ENCODE measurements at places on chromosomes 4 and X.

DNA sequence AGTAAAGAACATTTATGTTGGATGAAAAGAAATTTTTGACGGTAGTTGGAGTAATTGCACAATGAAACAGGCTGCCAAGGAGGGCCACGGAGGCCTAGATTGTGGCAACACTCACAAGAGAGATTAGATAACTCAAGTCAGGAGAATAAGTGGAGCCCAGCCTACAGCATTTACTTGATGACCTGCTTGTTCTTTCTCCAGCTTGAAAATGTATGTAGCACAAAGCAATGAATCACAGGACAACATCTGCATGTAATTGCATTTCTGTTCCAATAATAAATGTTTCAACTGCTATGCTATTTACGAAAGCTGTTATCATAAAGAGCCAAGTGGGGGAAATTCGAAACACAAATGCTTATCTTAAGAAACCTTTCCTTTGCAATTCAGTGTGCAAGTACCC is 221.2 kb upstream of the MID1 start:
- no peak for DNase-seq

DNA sequence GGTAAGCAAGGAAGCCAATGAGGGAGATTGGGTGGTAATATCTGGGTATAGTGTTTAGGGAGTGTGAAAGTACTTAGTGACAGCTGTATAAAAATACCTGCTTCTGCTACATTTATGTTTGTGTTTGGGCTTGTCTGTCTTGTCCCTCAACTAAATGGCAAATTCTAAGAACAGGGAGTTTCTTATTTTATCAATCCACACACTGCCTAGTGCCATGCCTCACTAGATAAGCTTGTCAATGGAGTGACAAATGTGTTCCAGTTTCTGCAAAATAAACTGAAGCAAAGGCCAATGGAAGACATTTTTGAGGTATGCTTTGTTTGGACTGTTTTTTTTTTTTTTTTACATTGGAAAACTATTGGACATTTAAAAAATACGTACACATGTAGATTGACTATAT is 418.0 kb downstream of the SH2D1A start:
- DNase-seq: no peak

DNA sequence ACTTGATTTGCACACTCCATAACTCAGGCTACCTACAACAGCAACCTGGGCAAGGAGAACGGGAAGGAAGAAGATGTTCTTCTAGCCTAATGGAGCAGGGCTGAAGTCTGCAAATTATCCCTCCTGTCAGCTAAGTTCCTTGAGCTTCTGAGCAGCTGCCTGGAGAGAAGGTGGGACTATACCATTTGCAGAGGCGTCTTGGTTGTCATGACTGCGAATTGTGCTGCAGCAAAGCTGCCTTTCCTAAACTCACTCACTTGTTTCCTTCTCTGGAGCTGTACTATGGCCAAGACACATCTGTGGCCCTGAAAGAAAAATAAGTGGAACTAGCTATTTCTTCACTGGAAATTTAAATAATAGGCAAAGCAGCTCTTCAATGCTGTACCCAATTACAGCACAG is 682.4 kb upstream of the GRIA3 start:
- DNase-seq: no peak

GRCh38 chrX:130014770-130015169 is 32.3 kb downstream of the BCORL1 start:
- DNase-seq: no peak

GRCh38 chr4:68416591-68416990 is 30.7 kb upstream of the TMPRSS11E start:
- DNase-seq: no peak

GRCh38 chr4:115259642-115260041 is 146.2 kb upstream of the NDST4 start:
- no peak for DNase-seq

GRCh38 chr4:87527431-87528220 is 1.6 kb downstream of the SPARCL1 start:
- no peak for DNase-seq

- no peak for DNase-seq
Measured at GRCh38 chr4:108244606-108245005, 75.9 kb upstream of the LEF1 start.

DNA sequence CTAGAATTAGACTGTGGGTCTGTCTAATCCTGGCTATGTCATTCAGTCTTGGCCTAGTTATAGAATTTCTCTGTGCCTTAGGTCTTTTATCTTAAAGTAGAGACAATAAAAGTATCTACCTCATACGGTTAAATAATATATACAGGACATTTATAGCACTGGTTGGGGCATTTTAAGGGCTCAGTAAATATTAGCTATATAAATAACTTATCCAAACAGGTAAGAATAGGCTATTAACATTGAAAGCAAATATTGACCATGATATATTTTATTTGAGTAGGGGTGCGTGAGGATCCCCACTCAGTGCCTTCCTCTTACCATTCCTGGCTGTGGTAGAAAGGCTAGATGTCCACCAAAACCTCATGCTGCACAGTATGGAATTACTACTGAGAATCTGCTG is 47.4 kb downstream of the HSD17B13 start:
- DNase-seq: no peak

- no peak for DNase-seq
Measured at GRCh38 chr4:168619266-168619631, 122.4 kb downstream of the PALLD start.

GRCh38 chrX:39238006-39238405 is 436.7 kb downstream of the MID1IP1 start:
- no peak for DNase-seq

- DNase-seq: no peak
Measured at GRCh38 chrX:120739300-120739699, 109.4 kb upstream of the C1GALT1C1 start.

- no peak for DNase-seq
Measured at GRCh38 chr4:15413623-15414019, 14.2 kb upstream of the C1QTNF7 start.

DNA sequence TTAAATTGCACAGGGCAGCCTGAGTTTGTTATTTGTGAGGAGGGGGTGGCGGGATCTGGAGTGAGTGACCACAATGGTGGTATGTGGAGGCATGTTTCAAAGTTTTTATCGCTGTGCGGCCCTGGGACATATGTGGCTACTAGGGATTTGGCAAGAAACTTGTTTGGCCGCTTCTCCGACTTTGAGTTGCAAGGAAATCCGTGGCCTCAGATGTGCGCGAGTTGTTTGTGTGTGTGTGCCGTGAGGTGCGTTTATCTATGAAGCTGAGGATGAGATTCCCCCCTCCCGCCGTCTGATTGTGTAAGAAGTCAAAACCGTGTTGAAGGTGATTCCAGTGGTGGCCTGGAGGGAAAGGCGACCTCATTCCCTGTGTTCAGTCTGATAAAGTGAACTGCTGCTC is 1.4 kb downstream of the JADE3 start:
- no peak for DNase-seq

DNA sequence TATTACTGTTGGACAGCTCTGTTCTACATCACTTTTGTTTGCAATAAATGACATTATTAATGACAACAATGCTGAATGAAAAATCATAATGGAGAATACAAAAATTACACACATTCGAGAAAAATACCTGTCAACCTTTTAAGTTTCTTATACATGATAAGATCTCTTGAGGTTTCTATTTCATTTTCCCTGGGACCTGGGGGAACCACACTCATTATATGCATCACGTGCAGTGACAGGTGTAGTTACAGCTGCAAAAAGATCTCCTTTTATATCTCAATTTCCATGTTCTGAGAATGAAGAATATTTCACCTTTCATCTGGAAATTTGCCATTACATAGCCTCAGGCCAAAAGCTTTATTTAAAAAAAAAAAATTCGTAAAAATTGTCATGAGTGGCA is 1347.0 kb upstream of the AGA start:
- DNase-seq: no peak

- no peak for DNase-seq
Measured at GRCh38 chr4:107153228-107153627, 117.1 kb upstream of the DKK2 start.

DNA sequence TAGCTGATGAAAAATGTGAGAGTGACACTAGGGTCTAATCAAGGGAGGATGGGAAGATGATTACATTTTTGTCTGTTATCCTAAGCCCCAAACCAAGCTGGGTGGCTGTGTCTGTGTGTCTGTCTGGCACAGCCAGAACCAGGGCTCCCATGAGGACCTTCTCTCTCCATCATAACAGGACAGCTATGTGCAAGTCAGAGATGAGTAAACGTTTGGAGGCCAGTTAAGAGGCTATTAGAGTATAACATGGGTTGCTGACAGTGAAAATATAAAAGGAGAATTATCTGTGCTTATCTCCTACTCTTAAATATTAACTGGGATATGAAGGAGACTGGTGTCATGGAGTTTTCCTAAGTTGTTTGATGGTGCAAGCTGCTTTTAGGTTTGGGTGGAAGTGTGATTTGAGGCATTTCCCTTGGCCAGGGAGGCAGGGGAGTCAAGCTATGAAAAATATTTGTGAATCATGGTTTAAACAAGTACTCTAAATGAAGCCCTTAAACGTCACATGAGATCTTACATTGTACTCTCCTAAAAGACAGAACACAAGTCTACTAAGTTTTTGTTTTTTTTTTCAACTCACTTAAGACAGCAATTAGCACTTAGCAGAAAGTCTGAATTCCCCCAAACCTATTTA is 156.2 kb downstream of the ENOX2 start:
- DNase-seq: no peak

DNA sequence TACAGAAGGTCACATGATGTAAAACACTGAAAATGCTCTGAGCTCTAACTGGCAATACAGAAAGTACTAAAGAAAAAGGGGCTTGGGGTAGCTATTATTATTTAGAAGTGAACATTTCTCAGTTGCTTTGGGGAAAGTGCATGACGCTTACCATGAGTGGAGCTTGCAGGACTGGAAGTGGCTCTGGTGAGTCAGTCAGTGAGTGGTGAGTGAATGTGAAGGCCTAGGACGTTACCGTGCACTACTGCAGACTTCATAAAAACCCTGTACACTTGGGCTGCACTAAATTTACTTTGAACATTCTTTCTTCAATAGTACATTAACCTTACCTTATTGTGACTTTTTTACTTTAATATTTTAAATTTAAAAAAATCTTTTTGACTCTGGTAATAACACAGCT is 89.3 kb upstream of the ENPP6 start:
- DNase-seq: no peak

DNA sequence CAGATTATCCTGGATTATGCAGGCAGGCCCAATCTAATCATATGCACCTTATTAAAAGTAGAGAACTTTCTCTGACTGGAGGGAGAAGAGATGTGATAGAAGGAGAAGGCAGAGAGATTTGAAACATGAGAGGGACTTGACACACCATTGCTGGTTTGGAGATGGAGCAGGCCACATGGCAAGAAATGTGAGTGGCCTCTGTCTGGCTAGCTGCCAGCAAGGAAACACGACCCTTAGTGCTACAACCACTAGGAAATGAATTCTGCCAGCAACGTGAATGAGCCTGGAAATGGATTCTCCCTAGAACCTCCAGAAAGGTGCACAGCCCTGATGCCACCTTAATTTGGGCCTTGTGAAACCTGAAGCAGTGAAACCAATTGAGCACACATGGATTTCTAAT is 79.5 kb upstream of the MBNL3 start:
- DNase-seq: no peak

DNA sequence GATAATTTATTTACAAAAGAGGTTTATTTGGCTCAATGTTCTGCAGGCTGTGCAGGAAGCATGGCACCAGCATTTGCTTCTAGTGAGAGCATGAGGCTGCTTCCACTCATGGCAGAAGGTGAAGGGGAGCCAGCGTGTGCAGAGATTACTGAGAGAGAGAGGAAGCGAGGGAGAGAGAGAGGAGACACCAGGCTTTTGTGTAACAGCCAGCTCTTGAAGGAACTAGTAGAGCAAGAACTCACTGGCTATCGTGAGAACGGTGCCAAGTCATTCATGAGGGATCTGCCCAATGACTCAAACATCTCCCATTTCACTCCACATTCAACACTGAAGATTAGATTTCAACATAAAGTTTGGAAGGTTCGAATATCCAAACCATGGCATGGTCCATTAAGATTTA is 12.7 kb downstream of the GUCY1A1 start:
- DNase-seq: no peak

GRCh38 chr4:87872028-87872427 is 39.3 kb downstream of the MEPE start:
- DNase-seq: no peak

- DNase-seq: no peak
Measured at GRCh38 chr4:150581056-150581605, 820 bp upstream of the MAB21L2 start.

- DNase-seq: no peak
Measured at GRCh38 chr4:170226288-170226687, 136.5 kb upstream of the AADAT start.

- DNase-seq: peak; percentile 29
Measured at GRCh38 chr4:2948895-2949781, 14.1 kb downstream of the NOP14 start.

DNA sequence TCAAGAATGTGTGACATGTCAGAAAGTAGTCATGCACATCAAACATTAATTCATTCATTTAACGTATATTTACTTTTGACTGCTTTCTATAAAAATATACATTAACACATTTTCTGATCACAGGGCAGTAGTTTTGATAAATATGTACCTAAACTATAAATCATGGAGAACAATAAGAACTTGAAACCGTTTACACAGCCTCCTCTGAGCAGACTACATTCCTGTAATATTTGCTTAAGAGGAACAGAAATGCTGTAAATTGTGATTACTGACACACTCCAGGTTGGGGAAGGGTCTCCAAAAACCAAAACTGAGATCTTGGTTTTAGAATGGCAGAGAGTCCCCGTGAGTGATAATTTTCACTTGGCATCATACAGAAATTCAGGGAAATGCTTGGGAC is 120.7 kb upstream of the PPARGC1A start:
- no peak for DNase-seq

DNA sequence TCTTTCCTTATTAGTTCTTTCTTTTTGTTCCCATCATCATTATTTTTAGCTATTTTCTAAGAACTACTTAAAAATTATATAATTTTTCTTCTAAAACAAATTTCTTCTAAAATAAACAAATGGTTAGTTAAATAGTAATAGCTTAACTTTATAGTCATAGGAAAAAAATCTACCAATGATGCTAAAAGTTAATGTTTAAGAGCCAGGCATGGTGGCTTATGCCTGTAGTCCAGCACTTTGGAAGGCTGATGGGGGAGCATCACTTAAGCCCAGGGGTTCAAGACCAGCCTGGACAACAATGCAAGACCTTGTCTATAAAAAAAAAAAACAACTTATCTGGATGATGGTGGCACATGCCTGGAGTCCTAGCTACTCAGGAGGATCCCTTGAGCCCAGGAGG is 127.1 kb upstream of the ANXA3 start:
- no peak for DNase-seq

GRCh38 chrX:69603566-69604194 is 12.2 kb upstream of the EDA start:
- DNase-seq: no peak

DNA sequence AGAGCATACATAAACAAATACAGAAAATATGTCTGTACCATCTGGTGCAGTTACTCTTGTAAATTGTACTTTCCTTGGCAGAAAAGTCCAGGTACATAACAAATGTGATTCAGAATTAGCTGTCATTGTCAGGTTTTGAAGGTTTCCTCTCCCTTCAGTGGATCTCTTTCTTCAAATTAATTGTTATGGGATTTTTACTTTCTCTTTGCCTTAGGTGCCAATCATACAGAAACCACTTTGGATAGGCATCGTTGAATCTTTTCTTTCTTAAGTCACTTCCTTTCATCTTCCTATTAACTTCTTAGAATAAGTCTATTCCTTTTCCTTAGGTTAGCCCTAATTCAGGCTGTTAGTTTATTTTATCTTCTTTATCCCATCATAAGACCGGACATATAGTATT is 1992.1 kb upstream of the IGFBP7 start:
- DNase-seq: no peak

- no peak for DNase-seq
Measured at GRCh38 chr4:185859111-185859510, 47.1 kb upstream of the SORBS2 start.

GRCh38 chr4:121064482-121064881 is 7.9 kb downstream of the NDNF start:
- no peak for DNase-seq

All from activated naive CD8-positive, alpha-beta T cell treated with anti-CD3 and anti-CD28 coated beads, Interleukin-2, amount 10 ng/mL, durations not matched to agents 7 days and 5 days (primary cell).